ENCODE measurements at places on chromosomes 7 and 10. TPM values are rescaled to one million over a fixed set of nuclear protein-coding genes. Genes with fewer than 3 reads are reported as not detected.

- H3K4me3 ChIP-seq: no peak overlapping the region
- peaks cover 8% of the 10 kb centered on the region for H3K4me1 ChIP-seq
- no peaks in the 10 kb centered on the region for H3K27me3 ChIP-seq
- no peak overlapping the region for H3K27ac ChIP-seq
- DNase-seq: no peak
Measured at GRCh38 chr10:74963549-74963948, 137.1 kb downstream of the KAT6B start.

- H3K27me3 ChIP-seq: no peaks in the 10 kb centered on the region
- no peak overlapping the region for H3K27ac ChIP-seq
- H3K4me3 ChIP-seq: no peak overlapping the region
- DNase-seq: no peak
- H3K4me1 ChIP-seq: peaks cover 13% of the 10 kb centered on the region
Measured at GRCh38 chr10:124302951-124303505, 115.7 kb downstream of the OAT start.

- H3K4me1 ChIP-seq: no peaks in the 10 kb centered on the region
- no peak overlapping the region for H3K4me3 ChIP-seq
- H3K27ac ChIP-seq: no peak overlapping the region
Measured at GRCh38 chr7:20030417-20030816, 186.8 kb downstream of the MACC1 start.

GRCh38 chr10:94878649-94879048, 59.8 kb upstream of the CYP2C9 start:
- H3K36me3 ChIP-seq: no peaks in the 10 kb centered on the region
- H3K27ac ChIP-seq: no peak overlapping the region
- no peak for DNase-seq
- H3K27me3 ChIP-seq: no peaks in the 10 kb centered on the region
- H3K4me1 ChIP-seq: no peaks in the 10 kb centered on the region

Gene DOCK1
- total RNA-seq: 31.8 TPM
